Keratinocyte (primary cell): ENCODE measurements at places on chromosomes 2 and 18.

GRCh38 chr2:154336201-154336600 lies 362.3 kb upstream of the KCNJ3 start:
- no peaks in the 10 kb centered on the region for H3K4me1 ChIP-seq
- H3K36me3 ChIP-seq = no peaks in the 10 kb centered on the region
- DNase-seq = no peak
- H3K27me3 ChIP-seq = no peaks in the 10 kb centered on the region
- no peak overlapping the region for H3K4me3 ChIP-seq

DNA sequence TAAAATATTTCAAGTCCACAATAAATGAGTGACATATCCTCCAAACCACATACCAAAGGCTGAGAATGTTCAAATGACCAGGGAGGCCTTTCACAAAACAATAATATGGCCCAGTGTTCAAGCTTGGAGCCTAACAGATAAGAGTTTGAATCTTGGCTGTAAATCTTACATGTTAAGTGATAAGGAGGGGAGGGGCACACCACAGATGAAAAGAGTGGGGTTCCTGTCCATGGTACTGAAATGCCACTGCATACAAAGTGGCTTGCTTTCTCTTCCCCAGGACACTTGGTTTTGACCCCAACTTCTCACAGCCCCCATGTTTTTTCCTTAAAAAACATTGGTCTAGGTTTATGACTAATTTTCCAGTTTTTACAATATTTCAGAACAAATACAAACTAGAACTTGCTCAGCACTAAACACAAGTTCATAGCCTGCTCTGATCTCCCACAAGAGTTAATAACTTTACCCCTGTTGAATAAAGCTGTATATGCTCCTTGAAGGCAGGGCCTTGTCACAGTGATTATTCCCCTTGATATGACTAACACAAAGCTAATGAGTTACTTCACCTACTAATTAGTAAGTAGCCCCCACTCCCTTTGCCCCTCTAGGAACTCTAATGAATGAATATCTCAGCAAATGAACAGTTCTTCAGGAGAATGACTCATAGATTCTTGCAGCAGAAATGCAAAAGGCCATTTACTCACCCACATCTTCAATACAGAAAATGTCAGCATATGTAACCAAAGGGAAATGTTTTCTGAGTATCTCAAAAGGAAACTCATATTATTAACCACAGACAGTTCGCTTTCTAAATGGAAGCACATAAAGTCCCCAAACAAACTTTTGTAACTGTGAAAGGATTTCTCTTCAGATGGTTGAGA lies 142.2 kb downstream of the SATB2 start:
- H3K4me3 ChIP-seq = no peak overlapping the region

DNA sequence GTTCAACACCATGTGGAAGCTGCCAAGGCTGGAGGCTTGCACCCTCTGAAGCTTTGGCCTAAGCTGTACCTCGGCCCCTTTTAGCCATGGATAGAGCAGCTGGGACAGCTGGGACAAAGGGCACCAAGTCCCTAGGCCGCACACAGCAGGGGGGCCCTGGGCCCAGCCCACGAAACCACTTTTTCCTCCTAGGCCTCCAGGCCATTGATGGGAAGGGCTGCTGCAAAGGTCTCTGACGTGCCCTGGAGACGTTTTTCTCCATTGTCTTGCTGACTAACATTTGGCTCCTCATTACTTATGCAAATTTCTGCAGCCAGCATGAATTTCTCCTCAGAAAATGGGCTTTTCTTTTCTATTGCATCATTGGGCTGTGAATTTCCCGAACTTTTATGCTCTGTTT lies 13.7 kb downstream of the RAPGEF4 start:
- H3K4me3 ChIP-seq = no peak overlapping the region
- H3K27me3 ChIP-seq = no peaks in the 10 kb centered on the region
- H3K4me1 ChIP-seq = no peaks in the 10 kb centered on the region

GRCh38 chr2:20481798-20482405 lies 35.0 kb downstream of the RHOB start:
- H3K4me3 ChIP-seq = no peak overlapping the region
- no peak for DNase-seq
- H3K4me1 ChIP-seq = no peaks in the 10 kb centered on the region

DNA sequence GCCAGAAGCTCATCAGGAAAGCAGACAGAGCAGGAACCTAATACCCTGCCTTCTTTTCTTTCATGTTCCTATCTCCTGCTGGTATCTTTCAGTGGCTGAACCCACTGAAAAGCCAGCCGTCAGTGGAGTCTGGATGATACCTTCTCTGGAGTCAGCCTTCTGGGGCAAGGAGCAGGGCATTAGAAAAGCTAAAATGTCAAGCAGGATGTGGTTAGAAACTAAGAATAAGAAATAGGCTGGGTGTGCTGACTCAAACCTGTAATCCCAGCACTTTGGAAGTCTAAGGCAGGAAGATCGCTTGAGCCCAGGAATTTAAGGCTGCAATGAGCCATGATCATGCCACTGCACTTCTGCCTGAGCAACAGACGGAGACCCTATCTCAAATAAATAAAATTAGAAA lies 642.0 kb upstream of the FSHR start:
- no peaks in the 10 kb centered on the region for H3K27me3 ChIP-seq
- no peak overlapping the region for H3K27ac ChIP-seq
- H3K36me3 ChIP-seq = no peaks in the 10 kb centered on the region
- no peak overlapping the region for H3K4me3 ChIP-seq
- H3K4me1 ChIP-seq = no peaks in the 10 kb centered on the region

DNA sequence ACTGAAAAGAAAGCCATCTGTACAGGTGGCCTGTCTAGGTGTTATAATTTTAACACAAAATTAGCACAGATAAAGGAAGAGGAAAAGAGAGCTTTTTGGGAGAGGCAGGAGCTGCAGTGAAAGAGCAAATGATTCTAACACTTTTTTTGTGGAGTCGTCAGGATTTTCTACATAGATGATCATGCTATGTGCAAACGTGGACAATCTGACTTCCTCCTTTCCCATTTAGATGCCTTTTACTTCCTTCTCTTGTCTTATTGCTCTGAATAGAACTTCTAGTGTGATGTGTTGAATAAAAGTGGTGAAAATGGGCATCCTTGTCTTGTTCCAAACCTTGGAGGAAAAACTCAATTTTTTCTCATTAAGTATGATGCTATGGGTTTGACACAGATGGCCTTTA lies 334.5 kb downstream of the NBAS start:
- H3K27ac ChIP-seq = no peak overlapping the region
- H3K4me3 ChIP-seq = no peak overlapping the region
- H3K36me3 ChIP-seq = peaks cover 2% of the 10 kb centered on the region
- H3K27me3 ChIP-seq = no peaks in the 10 kb centered on the region

- H3K4me3 ChIP-seq = no peak overlapping the region
- no peaks in the 10 kb centered on the region for H3K4me1 ChIP-seq
- DNase-seq = no peak
- H3K27ac ChIP-seq = no peak overlapping the region
Observed at GRCh38 chr2:110799376-110799775, 67.0 kb downstream of the ACOXL start.

DNA sequence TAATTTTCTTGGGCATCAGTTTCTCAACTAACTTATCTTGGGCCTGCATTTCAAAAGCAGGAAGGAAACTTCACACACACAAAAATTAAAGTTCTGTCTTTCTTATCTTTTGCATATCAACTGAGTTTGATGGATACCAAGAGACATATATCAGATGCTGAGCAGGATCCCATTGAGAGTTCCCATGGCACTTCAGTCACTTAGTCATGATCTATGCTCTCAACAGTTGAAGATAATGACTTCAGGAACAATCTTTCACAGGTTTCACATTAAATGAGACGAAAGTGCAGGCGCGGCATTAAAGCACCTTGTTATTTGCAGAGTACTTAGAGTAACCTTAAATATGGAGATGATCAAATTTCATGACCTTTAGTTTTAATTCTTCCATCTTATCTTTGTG lies 2139.8 kb upstream of the CELF4 start:
- no peaks in the 10 kb centered on the region for H3K4me1 ChIP-seq
- H3K4me3 ChIP-seq = no peak overlapping the region
- H3K27ac ChIP-seq = no peak overlapping the region

GRCh38 chr2:86028766-86029381 lies 76.8 kb downstream of the POLR1A start:
- no peaks in the 10 kb centered on the region for H3K27me3 ChIP-seq
- H3K4me1 ChIP-seq = no peaks in the 10 kb centered on the region

DNA sequence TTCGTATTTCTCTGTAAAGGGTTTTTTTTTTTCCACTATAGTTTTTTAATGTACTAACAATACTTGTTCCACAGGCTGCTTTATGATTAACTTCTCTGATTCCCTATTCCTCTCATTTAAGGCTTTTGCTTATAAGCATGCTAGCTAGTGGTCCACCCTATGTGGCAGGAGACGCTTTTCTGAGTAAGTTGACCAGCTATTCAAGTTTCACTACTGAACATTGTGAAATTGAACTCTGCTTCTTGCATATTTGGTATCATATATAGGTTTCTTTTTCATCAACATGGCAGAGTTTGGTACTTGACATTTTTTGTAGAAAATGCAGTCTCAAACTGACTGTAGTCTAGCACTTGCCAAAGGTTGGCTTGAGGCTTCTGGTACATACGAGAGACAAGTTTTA lies 74.2 kb downstream of the OTX1 start:
- peaks cover 17% of the 10 kb centered on the region for H3K4me1 ChIP-seq
- H3K27ac ChIP-seq = peak overlapping the region; percentile 51
- DNase-seq = no peak
- no peaks in the 10 kb centered on the region for H3K27me3 ChIP-seq
- H3K4me3 ChIP-seq = no peak overlapping the region
- no peaks in the 10 kb centered on the region for H3K36me3 ChIP-seq

GRCh38 chr18:13159579-13159978 lies 59.0 kb upstream of the LDLRAD4 start:
- H3K36me3 ChIP-seq = no peaks in the 10 kb centered on the region
- H3K4me3 ChIP-seq = no peak overlapping the region
- no peaks in the 10 kb centered on the region for H3K4me1 ChIP-seq
- no peak overlapping the region for H3K27ac ChIP-seq
- H3K27me3 ChIP-seq = no peaks in the 10 kb centered on the region
- peak; percentile 44 for DNase-seq

DNA sequence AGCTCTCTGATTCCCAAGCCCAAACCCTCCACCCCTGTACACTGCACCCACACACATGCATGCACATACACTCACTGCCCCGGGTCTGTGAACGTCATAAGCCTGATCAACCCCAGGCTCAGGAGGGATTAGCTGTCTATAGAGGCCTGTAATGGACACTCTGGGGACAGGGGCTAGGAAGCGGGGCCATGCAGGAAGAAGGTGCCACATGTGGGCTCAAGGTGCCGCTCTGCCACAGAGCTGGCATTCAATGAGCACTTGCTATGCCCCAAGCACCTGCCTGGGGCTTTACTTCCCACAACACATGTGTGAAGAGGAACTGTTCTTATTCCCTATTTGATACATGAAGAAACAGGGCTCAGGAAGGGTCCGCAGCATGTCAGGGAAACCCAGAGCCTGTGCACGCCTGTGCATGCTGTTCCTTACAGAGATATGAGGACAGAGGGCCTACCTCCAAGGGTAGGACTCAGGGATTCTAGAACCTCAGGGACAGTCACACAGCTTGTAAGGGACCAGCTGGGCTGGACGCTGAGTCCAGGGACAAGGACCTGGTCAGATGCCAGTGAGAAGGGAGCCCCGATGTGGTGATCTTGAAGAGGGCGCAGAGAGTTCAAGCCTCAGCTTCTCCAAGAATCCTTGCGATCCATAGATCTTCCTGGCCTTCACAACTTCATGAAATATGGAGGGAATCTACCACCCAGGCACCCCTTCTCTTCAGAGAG lies 5.0 kb downstream of the BIN1 start:
- H3K27me3 ChIP-seq = no peaks in the 10 kb centered on the region
- H3K27ac ChIP-seq = no peak overlapping the region

DNA sequence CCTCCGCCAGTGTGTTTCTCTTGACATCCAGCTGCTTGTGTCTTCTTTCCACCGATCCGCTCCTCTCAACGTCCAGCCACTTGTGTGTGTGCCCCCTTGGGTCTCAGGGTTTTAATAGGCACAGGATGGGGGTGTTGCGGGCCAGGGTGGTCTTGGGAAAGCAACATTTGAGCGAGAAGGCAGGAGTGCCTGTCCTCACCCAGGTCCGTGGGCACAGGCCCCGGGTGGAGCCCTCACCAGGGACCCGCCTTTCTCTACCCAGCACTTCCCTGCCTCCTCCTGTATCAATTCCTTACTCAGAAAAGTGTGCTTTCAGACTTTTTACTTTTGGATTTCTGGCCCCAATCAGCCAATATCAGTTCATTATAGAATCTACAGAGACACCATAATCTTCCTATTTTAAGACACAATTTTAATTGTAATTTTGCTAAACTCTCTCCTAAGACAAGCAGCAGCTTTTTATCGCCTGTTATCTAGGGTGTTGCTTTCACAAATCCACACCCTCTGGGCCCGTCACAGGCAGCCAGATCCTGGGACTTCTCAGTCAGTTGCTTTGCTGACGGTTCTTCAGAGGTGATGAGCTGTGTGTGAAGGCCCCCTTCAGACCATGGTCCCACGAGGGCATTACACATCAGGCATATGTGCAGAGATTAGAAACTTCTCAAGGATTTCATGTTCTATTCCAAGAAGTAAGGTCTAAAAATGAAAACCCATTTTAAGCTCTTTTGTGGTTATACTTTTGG lies 96.0 kb upstream of the FHL2 start:
- H3K27ac ChIP-seq = no peak overlapping the region
- no peaks in the 10 kb centered on the region for H3K4me1 ChIP-seq
- H3K36me3 ChIP-seq = no peaks in the 10 kb centered on the region
- H3K27me3 ChIP-seq = peaks cover 5% of the 10 kb centered on the region
- no peak overlapping the region for H3K4me3 ChIP-seq

DNA sequence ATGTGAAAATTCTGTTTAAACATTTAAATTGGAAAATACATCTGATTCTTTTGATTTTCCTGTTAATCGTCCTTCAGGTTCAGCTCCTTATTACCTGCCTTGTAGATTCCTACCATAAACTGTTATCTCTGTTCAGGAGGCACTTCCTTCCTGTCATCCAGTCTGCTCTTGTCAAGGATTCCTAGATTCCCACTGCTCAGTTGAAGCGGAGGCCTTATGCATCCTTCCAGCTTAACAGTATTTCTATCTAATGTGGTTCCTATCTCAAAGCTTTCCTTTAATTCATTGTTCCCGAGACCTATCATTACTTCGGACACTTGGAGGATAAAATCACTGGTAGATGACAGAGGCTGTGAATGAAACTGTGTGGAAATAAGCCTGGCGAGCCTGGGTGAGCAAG lies 12.0 kb downstream of the SPAG16 start:
- H3K27ac ChIP-seq = no peak overlapping the region
- no peaks in the 10 kb centered on the region for H3K27me3 ChIP-seq
- no peaks in the 10 kb centered on the region for H3K4me1 ChIP-seq
- no peak for DNase-seq
- no peak overlapping the region for H3K4me3 ChIP-seq
